ENCODE measurements at places on chromosomes 12 and 14.
A peak's percentile ranks its signal among the peaks of the same experiment; 100 is the strongest.

DNA sequence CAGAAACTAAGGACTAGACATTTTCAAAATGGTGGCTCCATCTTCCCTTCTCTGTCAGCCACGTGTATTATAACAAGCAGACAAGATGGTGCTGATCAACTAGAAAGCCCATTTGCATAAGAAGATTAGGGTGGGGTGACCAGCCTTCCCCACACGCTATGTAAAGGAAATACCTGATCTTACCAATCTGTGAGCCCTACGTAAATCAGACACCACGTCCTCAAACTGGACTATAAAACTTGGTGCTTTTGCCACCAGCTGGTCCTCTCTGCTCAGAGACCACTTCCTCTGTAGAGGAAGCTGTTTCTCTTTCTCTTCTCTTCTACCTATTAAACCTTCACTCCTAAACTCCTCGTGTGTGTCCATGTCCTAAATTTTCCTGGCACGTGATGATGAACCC is 101.1 kb upstream of the PLEKHG7 start:
- no peak for DNase-seq

- peak; percentile 45 for DNase-seq
Measured at GRCh38 chr12:72141381-72141780, 130.8 kb upstream of the TRHDE start.

DNA sequence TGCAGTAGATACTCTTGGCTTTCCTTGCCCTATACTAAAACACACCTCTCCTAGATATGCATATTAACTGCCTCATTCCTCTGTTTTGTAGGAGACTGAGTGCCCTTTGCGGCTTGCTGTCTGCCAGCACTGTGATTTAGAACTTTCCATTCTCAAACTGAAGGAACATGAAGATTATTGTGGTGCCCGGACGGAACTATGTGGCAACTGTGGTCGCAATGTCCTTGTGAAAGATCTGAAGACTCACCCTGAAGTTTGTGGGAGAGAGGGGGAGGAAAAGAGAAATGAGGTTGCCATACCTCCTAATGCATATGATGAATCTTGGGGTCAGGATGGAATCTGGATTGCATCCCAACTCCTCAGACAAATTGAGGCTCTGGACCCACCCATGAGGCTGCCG is 15.4 kb downstream of the TRAFD1 start:
- no peak for DNase-seq

DNA sequence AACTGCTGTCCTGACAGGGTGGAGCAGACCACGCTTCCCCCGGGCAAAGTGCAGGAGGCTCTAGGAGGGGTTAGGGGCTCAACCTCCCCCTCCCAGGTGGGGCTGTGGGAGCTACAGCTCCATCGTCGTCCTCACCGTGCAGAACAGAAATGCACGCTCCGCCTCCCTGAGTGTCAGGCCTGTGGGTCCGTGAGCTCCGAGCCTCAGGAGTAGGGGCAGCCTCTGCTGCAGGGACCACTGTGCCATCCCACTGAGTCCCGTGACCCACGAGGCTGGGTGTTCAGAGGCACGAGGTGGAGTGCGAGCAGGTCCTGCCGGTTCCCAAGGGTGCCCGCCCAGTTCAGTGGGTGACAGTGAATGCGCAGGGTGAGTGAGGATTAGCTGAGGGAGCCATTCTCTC is 48.6 kb downstream of the CACNA1C start:
- DNase-seq: no peak

GRCh38 chr12:111222523-111222922 is 146.4 kb downstream of the PHETA1 start:
- no peak for DNase-seq

DNA sequence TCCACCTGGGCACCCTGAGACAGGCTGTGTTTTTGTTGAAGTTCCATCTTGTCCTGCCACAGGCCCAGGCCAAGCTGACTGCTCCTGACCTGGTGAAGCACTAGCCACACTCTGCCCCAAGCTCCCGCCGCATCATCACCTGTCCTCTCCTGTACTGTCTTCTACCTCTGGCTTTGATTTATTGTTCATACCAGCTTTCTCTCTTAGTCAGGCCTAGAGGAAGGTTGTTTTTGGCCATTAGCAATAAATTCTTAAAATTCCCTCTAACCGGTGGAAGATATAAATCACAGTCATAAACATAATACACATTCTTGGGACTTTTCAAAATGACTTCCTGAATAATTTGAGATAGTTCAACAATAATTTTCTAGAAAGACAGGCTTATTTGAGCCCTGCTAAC is 169.4 kb downstream of the DAD1 start:
- DNase-seq: no peak

All from GM13977 (cell line).